ENCODE measurements at places on chromosomes 4 and X. TPM values are rescaled to one million over a fixed set of nuclear protein-coding genes. Genes with fewer than 3 reads are reported as not detected.

The CSAG3 gene
- total RNA-seq = 1.8 TPM

The FAT4 gene
- total RNA-seq = not detected

The JCHAIN gene
- total RNA-seq = not detected

The TLR10 gene
- 0.09 TPM for total RNA-seq

The TNIP3 gene
- total RNA-seq = 9.1 TPM

DNA sequence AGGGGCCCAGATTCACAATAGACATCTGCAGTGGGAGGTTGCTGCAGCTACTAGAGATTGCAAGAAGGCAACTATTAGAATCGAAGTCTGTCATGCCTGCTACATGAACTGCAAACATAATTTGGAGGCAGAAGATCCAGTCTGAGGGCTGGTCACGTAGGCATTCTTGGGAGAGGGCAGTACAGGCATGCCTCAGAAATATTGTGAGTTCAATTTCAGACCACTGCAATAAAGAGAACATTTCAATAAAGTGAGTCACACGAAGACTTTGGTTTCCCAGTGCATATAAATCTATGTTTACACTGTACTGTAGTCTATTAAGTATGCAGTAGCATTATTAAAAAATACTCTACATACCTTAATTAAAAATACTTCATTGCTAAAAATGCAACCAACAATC is 585.8 kb upstream of the FAT1 start:
- H3K4me3 ChIP-seq = no peak overlapping the region
- H3K36me3 ChIP-seq = no peaks in the 10 kb centered on the region
- no peaks in the 10 kb centered on the region for H3K4me1 ChIP-seq

DNA sequence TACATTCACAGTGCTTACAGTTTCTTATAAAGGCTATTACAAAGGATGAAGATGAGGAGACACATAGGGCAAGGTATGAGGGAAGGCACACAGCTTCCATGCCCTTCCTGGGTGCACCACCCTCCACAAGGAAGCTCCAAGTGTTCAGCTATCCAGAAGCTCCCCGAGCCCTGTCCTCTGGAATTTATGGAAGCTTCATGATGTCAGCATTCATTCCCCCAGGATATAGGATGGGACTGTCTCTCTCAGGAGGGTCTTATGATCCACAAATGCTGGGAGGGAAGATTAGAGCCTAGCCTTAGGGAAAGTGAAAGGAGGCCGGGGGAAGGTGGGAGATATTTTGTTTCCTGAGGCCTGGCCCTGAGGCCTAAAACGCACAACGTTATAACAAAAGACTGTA is 236.0 kb downstream of the ANK2 start:
- H3K27ac ChIP-seq = no peak overlapping the region
- no peak for DNase-seq
- H3K4me1 ChIP-seq = no peaks in the 10 kb centered on the region

GRCh38 chrX:79415056-79415455 is 47.9 kb upstream of the ITM2A start:
- DNase-seq = no peak
- H3K36me3 ChIP-seq = peaks cover 1% of the 10 kb centered on the region
- H3K4me3 ChIP-seq = no peak overlapping the region
- no peak overlapping the region for H3K27ac ChIP-seq
- H3K27me3 ChIP-seq = no peaks in the 10 kb centered on the region

DNA sequence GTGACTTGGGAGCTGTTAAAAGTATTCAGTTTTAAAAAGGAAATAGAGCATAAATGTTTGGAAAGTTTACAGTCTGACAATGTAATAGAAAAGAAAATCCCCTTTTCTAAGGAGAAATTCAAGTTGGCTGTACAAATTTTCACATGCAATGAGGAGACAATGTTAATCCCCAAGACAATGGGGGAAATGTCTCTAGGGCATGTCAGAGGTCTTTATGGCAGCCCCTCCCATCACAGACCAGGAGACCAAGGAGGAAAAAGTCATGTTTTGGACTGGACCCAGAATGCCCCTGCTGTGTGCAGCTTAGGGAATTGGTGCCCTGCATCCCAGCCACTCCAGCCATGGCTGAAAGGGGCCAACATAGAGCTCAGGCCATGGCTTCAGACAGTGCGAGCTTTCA is 831.1 kb upstream of the ADGRL3 start:
- H3K4me3 ChIP-seq = no peak overlapping the region
- H3K36me3 ChIP-seq = no peaks in the 10 kb centered on the region
- H3K27me3 ChIP-seq = no peaks in the 10 kb centered on the region
- no peak for DNase-seq

DNA sequence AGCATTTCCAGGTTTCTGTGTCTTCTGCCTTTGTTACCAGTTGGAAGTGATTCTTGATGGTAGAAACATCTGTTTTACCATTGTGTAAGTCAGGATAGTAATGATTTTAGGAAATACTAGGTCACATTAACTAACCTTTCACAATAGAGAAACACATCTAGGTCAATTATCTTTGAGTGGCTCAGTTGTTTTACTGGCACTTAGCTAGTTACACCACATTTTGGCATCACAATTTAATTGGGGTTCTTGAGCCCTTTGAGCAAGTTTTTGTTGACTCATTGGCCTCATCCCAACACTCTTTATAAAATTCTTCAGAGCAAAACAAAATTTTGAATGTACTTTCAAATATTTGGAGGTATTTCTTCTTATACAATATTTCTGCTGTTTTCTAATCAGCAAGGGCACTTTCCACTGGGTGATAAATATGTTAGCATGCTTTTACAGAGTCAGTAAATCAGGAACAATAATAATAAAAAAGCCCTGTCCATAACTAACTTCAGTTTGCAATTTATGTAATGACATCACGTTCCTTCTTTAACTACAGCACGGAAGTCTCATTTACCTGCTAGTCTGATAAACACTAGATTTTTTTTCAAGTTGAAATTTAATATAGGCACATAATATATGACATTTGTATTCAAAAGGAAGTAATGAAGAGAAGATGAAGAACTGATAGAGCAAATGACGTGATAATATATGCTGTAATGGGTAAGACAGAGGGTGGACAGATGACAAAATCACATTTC is 64.8 kb upstream of the GK2 start:
- no peak for DNase-seq
- no peak overlapping the region for H3K4me3 ChIP-seq
- H3K27ac ChIP-seq = no peak overlapping the region
- H3K27me3 ChIP-seq = no peaks in the 10 kb centered on the region

GRCh38 chrX:39163581-39164126 is 362.4 kb downstream of the MID1IP1 start:
- H3K27me3 ChIP-seq = peaks cover 9% of the 10 kb centered on the region
- peak; percentile 62 for DNase-seq
- H3K4me3 ChIP-seq = no peak overlapping the region
- H3K4me1 ChIP-seq = peaks cover 63% of the 10 kb centered on the region
- H3K27ac ChIP-seq = peak overlapping the region; percentile 78
- peaks cover 2% of the 10 kb centered on the region for H3K36me3 ChIP-seq

GRCh38 chrX:65607070-65607742 is 60.2 kb upstream of the MSN start:
- H3K4me1 ChIP-seq = peaks cover 48% of the 10 kb centered on the region
- no peak overlapping the region for H3K4me3 ChIP-seq
- DNase-seq = peak; percentile 62
- peak overlapping the region; percentile 94 for H3K27ac ChIP-seq

GRCh38 chr4:139153411-139154133 is 23.4 kb downstream of the ELF2 start:
- DNase-seq = no peak
- peaks cover 2% of the 10 kb centered on the region for H3K36me3 ChIP-seq
- no peak overlapping the region for H3K4me3 ChIP-seq
- H3K27ac ChIP-seq = no peak overlapping the region

- no peaks in the 10 kb centered on the region for H3K27me3 ChIP-seq
- H3K4me1 ChIP-seq = peaks cover 33% of the 10 kb centered on the region
These were observed 34.2 kb downstream of the ELOVL6 start for GRCh38 chr4:110164251-110164650.

DNA sequence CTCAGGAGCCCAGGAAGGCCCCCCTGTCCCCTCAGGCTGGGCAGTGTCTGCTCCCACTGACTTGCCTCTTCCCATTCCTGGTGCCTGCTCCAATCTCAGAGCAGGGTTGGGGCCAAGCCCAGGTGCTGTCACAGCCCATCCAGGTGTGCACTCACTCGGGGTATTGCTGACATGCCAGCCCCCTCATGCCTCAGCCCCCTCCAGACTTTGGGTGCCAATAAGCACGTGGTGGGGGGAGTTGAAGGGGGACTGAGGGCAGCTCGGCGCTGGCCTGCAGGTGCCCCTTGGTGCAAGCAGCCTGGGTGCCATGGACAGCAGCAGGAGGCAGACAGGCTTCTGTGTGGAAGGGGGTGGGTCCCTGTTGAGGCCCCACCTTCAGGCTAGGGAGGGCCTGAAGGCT is 28.4 kb downstream of the NAA11 start:
- H3K36me3 ChIP-seq = no peaks in the 10 kb centered on the region
- no peaks in the 10 kb centered on the region for H3K27me3 ChIP-seq
- no peak for DNase-seq
- H3K4me3 ChIP-seq = no peak overlapping the region

- no peak overlapping the region for H3K27ac ChIP-seq
- no peak for DNase-seq
- no peak overlapping the region for H3K4me3 ChIP-seq
- H3K36me3 ChIP-seq = no peaks in the 10 kb centered on the region
These were observed 9.1 kb downstream of the UCP1 start for GRCh38 chr4:140559696-140560095.

DNA sequence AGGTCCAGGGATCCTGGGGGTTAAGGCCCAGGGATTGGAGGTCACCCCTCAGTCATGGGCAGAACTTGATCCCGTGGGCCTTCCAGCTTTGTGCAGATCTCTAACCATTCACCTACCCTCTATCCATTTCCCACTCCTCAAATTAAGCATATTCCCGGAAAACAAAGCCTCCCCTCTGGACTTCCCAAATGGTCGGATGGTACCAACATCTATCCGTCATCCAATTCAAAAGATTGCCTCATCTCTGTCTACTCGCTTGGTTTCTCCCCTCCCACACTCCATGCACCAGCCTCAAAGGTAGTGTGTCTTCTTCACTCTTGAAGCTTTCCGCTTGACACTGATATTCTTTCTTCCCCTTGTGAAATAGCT is 473 bp upstream of the BCLAF3 start:
- H3K4me3 ChIP-seq = peak overlapping the region; percentile 64
- no peak for DNase-seq
- no peaks in the 10 kb centered on the region for H3K27me3 ChIP-seq
- peaks cover 16% of the 10 kb centered on the region for H3K4me1 ChIP-seq
- peak overlapping the region; percentile 83 for H3K27ac ChIP-seq

- no peaks in the 10 kb centered on the region for H3K27me3 ChIP-seq
- no peak for DNase-seq
- no peak overlapping the region for H3K27ac ChIP-seq
- no peak overlapping the region for H3K4me3 ChIP-seq
- H3K4me1 ChIP-seq = no peaks in the 10 kb centered on the region
- H3K36me3 ChIP-seq = no peaks in the 10 kb centered on the region
These were observed 26.5 kb downstream of the HS3ST1 start for GRCh38 chr4:11402192-11402591.

- H3K4me3 ChIP-seq = no peak overlapping the region
- no peaks in the 10 kb centered on the region for H3K36me3 ChIP-seq
- H3K4me1 ChIP-seq = no peaks in the 10 kb centered on the region
- DNase-seq = no peak
These were observed 190.5 kb upstream of the GALNTL6 start for GRCh38 chr4:171622729-171623128.

DNA sequence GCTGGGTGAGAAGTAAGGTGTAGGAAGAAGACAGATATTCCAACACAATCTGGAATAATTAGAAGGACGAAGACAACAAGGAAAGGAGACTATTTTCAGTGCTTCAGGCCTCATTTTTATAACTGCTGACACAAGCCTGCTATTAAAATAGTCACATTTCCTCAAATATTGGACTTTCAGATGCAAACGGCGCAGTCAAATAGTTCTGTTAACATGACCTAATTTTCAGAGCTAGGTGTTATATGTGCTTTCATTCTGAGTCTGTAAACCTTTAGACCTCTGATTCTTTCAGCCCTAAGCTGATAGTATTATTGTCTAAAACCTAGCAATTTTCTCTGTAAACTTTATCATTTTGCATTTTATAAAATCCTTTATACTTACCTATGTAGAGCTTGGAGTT is 261.5 kb downstream of the IL1RAPL1 start:
- no peaks in the 10 kb centered on the region for H3K4me1 ChIP-seq
- no peaks in the 10 kb centered on the region for H3K27me3 ChIP-seq
- no peak for DNase-seq
- H3K4me3 ChIP-seq = no peak overlapping the region

DNA sequence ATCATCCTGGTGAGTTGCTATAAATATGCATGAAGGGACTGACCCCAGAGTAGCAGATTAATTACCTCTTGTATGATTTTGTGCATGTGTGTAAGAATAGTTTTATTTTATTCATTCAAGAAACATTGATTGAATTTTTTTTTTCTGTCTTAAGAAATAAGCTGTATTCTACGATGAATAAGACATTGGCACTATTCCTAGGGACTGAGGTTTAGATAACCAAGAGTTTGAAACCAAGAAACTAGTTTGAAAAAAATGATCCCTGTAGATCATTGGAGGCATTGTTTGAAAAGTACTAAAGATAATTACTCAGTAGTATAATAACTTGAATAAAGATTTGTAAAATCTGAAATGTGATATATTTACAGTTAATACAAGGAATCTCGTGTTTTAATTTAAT is 1086.9 kb downstream of the PCDH7 start:
- H3K4me3 ChIP-seq = no peak overlapping the region
- no peak overlapping the region for H3K27ac ChIP-seq
- H3K36me3 ChIP-seq = no peaks in the 10 kb centered on the region
- no peaks in the 10 kb centered on the region for H3K4me1 ChIP-seq
- DNase-seq = no peak

GRCh38 chrX:111609206-111609605 is 71.8 kb upstream of the ALG13 start:
- H3K4me1 ChIP-seq = no peaks in the 10 kb centered on the region
- no peak for DNase-seq
- H3K36me3 ChIP-seq = no peaks in the 10 kb centered on the region
- H3K27me3 ChIP-seq = no peaks in the 10 kb centered on the region
- H3K27ac ChIP-seq = no peak overlapping the region

DNA sequence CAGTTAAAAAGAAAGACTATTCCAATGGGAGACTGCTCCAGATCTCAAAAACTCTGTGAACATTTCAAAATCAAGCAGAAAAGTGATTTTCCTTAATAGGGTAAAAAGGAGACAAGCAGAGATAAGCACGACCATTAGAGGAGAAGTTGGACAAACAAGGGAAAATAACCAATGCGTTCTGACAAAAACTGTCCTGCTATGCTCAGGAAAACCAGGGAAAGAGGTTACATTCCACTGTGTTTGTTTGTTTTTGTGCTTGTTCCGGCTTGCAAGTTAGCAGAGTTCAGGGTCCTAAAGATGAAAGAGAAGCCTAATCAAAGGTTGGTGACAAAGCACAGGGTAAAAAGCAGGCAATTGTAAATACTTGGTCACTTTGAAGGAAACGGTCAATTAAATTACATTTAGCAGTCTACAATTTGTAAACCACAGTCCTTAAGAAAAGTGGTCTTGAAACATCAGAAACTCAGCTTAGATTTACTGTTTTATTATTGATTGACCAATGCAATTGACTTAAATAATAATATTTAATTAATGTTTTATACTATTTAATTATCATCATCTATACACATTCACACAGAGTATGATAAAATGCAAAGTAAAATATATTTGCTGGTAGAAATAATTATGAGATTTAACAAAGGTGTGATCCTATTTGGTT is 186.2 kb upstream of the CPXCR1 start:
- no peak for DNase-seq
- H3K4me3 ChIP-seq = no peak overlapping the region
- H3K36me3 ChIP-seq = no peaks in the 10 kb centered on the region

- no peaks in the 10 kb centered on the region for H3K4me1 ChIP-seq
- no peaks in the 10 kb centered on the region for H3K27me3 ChIP-seq
- DNase-seq = no peak
- H3K36me3 ChIP-seq = no peaks in the 10 kb centered on the region
These were observed 198.3 kb downstream of the PCDH10 start for GRCh38 chr4:133347409-133347808.

All from activated CD8-positive, alpha-beta memory T cell treated with anti-CD3 and anti-CD28 coated beads, Interleukin-2, amount 10 ng/mL, durations not matched to agents 7 days and 5 days (primary cell).